ENCODE measurements at places on chromosomes 1 and 21. TPM values are rescaled to one million over a fixed set of nuclear protein-coding genes. Genes with fewer than 3 reads are reported as not detected.

Gene PERM1
- not detected for total RNA-seq

Gene ICOSLG
- 0.37 TPM for total RNA-seq

Gene NUP210L
- not detected for total RNA-seq

Gene OXCT2
- not detected for total RNA-seq

Gene S100A1
- total RNA-seq: 15.9 TPM

Gene TAS1R1
- total RNA-seq: not detected

Gene IFNLR1
- 18.1 TPM for total RNA-seq

Gene LRRC3
- total RNA-seq: not detected

DNA sequence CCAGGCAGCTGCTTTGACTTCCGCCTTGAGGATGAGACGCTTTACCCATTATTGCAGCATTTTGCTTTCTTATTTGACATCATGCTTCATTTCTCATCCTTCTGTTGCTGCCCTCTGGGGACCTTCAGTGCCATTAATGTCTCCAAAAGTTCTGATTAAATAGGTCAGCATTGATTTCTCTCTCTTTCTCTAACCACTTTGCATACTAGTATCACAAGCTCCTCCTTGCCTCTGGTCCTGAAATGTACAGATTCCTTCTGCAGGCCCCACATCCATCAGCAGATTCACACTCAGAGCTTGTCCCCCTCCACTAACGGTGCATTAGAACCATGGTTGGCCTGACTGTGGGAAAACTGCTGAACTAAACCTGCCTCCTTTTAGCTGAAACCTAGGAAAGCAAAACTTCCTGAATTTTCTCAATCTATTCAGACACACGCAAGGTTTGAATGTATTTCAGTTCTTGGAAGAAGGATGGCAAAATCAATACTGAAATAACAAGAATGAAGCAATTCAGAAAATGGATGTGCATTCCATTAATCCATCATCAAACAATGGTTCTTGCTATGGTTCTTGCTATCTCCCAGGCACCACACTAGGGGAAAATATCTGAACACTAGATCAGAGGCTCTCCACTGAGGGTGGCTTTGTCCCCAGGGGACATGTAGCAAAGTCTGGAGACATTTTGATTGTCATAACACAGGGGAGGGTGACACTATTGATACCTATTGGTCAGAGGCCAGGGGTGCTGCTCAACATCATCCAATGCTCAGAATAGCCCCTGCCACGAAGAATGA lies 154.5 kb downstream of the PCP4 start:
- no peak overlapping the region for H3K27ac ChIP-seq
- no peaks in the 10 kb centered on the region for H3K36me3 ChIP-seq
- no peaks in the 10 kb centered on the region for H3K4me1 ChIP-seq

DNA sequence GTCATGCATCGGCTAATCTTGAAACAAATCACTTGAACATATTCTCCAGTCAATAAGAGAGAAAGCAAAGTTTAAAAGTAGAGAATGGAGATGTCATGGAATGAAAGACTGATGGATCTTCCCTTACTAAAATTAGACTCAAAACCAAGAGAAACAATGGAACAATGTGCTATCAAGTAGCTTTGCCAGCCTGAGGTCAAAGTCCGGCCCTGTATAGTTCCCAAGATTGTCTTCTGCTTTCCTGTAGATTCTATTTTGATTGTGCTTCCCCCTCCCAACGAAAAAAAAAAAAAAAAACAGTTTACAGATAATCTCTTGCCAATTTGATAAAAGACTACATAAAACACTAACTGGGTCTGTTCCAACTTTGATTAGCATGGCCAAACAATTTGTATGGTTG lies 40.8 kb upstream of the KIRREL1 start:
- H3K27ac ChIP-seq: no peak overlapping the region

GRCh38 chr1:168834225-168834872 lies 105.3 kb upstream of the DPT start:
- no peak overlapping the region for H3K4me3 ChIP-seq
- H3K4me1 ChIP-seq: no peaks in the 10 kb centered on the region
- H3K27ac ChIP-seq: no peak overlapping the region
- peak; percentile 6 for DNase-seq

DNA sequence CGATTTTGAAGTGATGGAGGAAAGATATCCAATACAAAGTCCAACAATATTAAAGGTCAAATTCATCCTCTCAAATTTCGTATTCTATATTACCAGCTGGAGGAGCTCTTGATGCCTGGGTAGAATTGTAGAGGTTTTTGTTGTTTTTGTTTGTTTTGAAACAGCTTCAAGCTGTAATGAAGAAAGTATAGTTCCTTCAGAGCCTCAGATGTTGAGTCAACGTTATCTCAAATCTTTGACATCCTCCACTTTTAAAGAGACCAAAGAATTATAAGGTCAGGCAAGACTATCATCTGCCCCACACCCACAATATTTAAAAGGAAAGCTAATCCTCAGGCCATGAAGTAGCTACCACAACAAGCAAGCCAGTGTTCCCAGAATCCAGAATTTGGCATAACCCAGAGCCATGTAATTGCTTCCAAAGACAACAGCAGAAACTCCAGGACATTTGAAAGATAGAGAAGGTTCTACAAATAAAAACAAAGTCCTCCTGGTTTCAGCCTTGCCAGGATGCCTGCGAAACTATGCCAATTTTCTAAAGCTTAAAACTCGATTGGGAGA lies 24.9 kb downstream of the VAV3 start:
- no peak for DNase-seq
- H3K27me3 ChIP-seq: no peaks in the 10 kb centered on the region
- H3K27ac ChIP-seq: no peak overlapping the region

DNA sequence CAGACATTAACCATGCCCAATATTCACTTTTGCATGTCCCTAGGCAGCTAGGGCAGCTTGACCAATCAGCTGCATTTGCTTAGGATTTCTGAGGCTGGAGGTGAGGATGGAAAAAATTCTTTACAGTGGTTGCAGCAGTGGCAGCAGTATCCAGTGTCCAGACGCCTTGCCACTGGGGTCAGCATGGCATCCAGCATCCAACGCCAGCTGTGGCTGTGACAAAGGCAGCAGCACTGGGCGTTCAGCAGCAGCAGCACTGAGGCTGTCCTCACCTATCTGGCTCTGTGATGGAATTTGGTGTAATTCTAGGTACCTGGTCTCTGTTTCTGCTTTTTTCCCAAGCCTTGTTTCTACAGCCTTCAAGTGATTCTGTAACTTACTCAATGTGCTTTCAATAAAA lies 15.5 kb downstream of the RHBDL2 start:
- H3K27me3 ChIP-seq: no peaks in the 10 kb centered on the region
- no peaks in the 10 kb centered on the region for H3K36me3 ChIP-seq
- no peak overlapping the region for H3K27ac ChIP-seq

DNA sequence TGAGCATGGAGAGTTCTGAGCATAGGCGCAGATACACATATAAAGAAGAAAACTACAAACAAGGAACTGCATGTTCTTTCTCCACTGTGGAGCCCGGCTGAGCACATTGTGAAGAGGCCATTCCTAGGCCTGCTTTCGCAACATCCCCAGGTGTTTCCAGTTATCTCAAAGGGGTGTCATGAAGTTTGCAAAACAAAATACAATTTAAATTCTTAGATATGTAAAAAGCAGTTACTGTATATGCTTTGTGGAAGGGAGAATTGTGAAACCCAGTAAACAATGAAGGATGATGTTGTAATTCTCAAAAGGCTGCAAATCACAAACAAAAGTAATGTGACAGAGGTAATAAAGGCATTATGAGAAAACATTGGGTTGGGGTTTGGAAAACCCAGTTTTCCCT lies 98.6 kb upstream of the ZNF644 start:
- no peak for DNase-seq
- H3K4me3 ChIP-seq: no peak overlapping the region
- no peaks in the 10 kb centered on the region for H3K36me3 ChIP-seq

Measured in Karpas-422 (cell line).